Activated naive CD4-positive, alpha-beta T cell treated with anti-CD3 and anti-CD28 coated beads, Interleukin-2, amount 50 U/mL, for 72 hours (primary cell): ENCODE measurements at places on chromosomes 6 and 20. TPM values are rescaled to one million over a fixed set of nuclear protein-coding genes. Genes with fewer than 3 reads are reported as not detected.

The ARMC2 gene
- total RNA-seq, result 2.3 TPM

- no peak for DNase-seq
These were observed 40.3 kb upstream of the ARMC2 start for GRCh38 chr6:108807928-108808327.

The EPPIN gene
- not detected for total RNA-seq

DNA sequence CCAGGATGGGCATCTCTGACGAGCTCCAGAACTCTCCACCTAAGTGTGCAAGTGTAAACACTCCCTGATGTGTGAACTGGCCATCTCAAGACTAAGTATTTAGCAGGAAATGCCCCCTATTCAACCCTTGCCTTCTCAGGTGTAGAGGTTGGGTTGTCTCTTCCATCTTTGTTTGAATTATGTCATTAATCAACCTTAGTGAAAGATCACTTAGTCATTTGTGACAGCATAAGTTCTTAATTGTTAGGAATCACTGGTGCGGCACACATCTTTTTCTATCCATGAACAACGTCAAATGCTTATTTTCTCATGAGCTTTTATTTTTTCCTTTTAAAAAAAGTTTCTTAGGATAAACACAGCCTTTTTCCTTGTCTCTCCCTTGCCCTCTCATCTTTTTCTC lies 151.6 kb downstream of the ESR1 start:
- no peak for DNase-seq

The CHRNA4 gene
- total RNA-seq, result not detected

GRCh38 chr6:131281471-131282270 lies 146.4 kb downstream of the AKAP7 start:
- DNase-seq, result peak; percentile 39

The UNC5CL gene
- 2.8 TPM for total RNA-seq

The MICB gene
- total RNA-seq, result 20.3 TPM

DNA sequence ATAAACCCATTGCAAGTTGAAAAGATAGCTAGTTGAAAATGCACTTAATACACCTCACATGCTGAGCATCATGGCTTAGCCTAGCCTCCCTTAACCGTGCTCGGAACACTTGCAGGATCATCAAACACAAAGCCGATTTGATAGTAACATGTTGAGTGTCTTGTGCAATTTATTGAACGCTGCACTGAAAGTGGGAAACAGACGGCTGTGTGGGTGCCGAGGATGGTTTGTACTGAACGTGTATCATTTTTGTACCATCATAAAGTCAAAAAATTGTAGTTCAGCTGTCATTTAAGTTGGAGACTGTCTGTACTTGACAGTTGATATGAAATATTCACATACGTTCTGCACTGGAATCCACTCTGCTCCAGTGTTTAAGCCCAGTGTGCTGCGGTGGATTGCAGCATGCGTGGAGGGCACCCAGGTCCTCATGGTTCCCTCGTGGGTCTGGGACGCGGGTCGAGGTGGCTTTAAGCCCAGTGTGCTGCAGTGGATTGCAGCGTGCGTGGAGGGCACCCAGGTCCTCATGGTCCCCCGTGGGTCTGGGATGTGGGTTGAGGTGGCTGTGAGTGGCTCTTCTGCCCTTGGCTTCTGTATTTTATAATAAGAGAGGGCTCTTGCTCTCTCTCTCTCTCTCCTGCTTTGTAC lies 77.0 kb downstream of the CDH4 start:
- DNase-seq, result no peak

DNA sequence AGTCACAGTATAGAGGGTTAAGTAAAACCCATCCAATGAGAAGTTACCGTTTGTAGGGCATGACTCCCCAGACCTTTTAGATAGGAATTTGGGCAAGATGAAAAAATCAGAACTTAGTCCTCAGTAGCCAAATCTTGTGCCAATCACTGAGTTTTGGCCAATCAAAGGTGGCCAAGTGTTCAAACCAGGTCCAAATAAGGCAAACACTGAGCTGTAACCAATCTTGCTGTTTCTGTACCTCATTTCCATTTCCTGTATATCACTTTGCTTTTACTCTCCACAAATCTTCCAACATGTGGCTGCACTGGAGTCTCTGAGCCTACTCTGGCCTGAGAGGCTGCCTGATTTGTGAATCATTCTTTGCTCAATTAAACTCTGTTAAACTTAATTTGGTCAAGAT lies 81.8 kb upstream of the GPR6 start:
- no peak for DNase-seq

The LAMP5 gene
- not detected for total RNA-seq

GRCh38 chr6:142561511-142562265 lies 259.9 kb downstream of the ADGRG6 start:
- DNase-seq, result no peak

DNA sequence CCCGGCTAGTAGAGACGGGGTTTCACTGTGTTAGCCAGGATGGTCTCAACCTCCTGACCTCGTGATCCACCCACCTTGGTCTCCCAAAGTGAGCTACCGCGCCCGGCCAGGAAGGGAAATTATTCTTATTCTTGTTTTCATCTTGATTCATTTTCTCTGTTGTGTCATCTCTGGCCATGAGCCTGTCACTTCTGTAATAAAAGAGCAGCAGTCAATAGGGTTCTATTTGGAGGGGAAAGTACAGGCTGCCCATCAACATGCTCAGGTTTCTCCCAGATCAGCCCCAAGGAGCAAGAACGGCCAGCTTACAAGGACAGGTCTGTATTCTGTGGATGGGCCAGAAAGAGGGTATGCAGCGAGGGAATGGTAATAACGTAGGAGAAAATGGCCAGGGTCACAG lies 345.0 kb downstream of the PREX1 start:
- DNase-seq, result no peak

DNA sequence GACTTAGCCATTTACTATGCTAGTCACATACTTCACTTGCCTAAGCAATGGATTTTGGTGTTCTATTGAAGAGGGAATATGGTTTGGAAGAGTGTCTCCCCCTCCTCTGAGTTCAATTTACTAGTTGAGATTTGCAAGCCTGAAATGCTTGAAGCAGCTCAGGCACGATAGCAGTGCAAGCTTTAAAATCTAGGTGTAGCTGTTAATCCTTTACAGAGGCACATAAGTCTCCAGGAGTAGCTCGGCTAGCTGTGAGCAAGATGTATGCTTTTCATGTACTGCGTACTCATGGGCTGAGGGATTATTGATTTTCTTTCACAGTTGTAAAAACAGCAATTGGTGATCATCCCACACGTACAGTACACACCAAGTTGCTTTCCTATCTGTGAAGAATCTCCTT lies 726 bp downstream of the FLRT3 start:
- DNase-seq, result no peak
